ENCODE measurements at places on chromosomes 16 and 17.

- DNase-seq, result no peak
These were observed 400 bp downstream of the HCFC1R1 start for GRCh38 chr16:3023415-3023668.

DNA sequence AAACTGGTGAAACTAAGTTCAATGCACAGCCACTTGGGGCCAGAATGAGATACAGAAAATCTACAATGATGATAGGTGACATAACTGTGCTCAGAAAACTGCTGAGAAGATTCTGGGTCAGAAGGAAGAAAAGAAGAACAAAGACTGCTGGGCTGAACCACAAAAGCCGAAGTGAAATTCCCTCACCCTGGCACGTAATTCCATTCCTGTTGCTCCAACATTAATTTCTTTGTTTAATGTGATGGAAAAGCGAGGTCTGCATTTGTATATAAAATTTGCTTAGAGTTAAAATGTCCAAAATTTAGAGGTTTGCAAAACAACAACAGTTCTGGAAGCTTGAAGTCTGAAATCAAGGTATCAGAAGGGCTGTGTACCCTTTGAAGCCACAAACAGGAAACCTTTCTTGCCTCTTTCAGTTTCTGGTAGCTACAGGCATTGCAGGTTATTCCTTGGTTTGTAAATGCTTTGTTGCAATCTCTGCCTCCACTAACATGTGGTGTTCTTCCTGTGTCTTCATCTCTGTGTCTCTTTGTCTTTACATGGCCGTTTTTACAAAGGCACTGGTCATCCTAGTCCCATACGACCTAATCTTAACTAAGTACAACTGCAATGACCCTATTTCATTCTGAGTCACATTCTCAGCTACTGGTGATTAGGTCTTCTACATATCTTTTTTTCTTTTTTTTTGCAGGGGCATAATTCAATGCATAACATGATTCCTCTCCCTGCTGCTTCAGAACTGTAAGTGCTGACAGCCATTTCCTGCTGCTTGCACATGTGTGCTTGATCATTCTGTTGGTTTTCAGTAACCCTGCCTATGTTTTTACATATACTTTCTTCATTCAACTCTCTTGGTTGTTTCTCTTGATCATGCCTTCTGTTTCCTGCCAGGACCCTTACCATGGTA lies 603.0 kb upstream of the CDH8 start:
- no peak for DNase-seq

DNA sequence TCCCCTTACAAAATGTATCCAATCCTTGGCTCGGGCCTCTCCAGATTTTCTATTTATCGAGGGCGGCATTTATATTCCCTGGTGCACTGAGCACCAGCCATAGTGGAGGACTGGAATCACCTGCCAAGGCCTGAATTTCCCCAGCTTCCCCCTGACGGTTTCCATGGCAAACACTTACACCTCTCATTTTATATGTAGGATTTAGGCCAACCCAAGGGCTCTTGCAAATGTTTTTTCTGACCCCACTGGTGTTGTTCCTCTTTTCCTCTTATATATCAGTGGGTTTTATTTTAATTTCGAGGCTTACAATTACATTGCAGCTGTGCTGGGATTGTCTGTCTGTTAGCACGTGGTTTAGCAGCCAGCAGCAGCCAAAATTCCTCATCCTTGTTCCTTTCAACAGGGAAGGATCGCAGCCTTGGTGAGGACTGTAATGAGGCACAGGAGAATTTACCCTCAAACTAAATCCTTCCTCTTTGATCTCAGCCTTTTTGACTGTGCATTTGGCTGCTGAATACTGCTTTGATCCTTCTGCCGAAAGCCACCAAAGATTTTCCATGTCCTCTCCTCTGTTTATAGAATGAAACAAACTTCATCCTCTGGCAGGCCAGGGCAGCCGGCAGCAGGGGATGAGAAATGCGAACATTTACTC lies 26.5 kb upstream of the CES5A start:
- no peak for DNase-seq

DNA sequence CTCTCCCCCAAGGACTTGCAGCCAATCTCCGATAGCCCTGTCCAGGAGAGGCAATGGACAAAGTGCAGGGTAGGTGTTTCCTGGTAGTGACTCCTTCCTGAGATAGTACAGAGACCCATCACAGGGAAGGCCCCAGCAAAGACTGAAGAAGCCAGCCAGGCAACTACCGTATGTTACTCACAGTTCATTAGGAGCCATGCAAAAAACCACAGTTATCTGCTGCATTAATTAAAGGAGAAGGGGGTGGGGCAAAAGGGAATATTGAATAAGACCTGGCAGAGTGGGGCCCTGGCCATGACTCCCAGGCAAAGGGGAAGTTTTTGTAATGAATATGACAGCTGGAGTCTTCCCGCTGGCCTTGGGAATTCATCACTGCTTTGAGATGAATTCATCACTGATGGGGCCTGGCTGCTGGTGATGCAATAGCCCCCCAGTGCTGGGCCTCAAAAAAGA lies 2.5 kb upstream of the SLC13A2 start:
- DNase-seq, result no peak

DNA sequence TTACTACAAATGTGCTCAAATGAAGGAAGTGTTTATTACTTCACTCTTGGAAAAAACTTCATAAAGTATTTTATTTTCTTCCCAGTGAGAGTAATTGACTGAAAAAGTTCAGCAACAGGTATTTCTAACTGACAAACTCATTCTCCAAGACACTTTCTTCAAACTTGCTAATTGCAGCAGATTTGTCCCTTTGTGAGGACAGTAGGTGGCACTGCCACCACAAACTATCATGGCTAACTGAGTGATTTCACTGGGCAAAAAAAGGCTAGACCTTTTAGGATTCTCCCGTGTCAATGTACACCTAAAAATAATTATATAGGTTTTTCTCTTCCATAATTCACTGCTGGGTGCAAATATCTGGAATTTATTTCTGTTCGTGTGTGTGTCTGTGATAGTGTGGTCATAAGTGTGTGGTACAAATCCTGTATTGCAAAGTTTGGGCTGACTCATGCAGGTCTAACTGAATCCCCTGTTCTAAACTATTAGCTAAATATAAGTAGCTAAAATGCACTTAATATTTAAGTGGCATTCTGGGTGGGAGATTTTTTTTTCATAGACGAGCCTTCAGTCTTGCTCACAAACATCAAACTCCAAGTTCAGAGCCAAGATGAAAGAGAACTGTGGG lies 3.9 kb downstream of the HS3ST3A1 start:
- no peak for DNase-seq

Data from stimulated activated CD4-positive, alpha-beta T cell treated with anti-CD3 and anti-CD28 coated beads, Interleukin-1b, Interleukin-23, amount 100 ng/mL, for 1 hour (primary cell).